Daoy (cell line): ENCODE measurements at places on chromosomes 4 and X. TPM values are rescaled to one million over a fixed set of nuclear protein-coding genes. Genes with fewer than 3 reads are reported as not detected.

GRIA3 gene
- not detected in 2 replicates for total RNA-seq

ASIC5 gene
- not detected in 2 replicates for total RNA-seq

L1CAM gene
- 7.4 and 8.3 TPM in 2 replicates for total RNA-seq

GLRB gene
- total RNA-seq, result 2.9 and 5.0 TPM in 2 replicates

ARHGEF9 gene
- total RNA-seq, result 0.06 and 0.12 TPM in 2 replicates

TACR3 gene
- total RNA-seq, result not detected in 2 replicates

SCML1 gene
- total RNA-seq, result 4.9 and 6.5 TPM in 2 replicates

IL21 gene
- total RNA-seq, result not detected in 2 replicates

SMIM43 gene
- 0.29 TPM in 1 of 2 replicates, not detected in the other for total RNA-seq

PRDM8 gene
- 0.69 and 1.1 TPM in 2 replicates for total RNA-seq

SATL1 gene
- total RNA-seq, result 0.60 TPM in 1 of 2 replicates, not detected in the other

IQCM gene
- not detected in 2 replicates for total RNA-seq

SLC16A2 gene
- total RNA-seq, result 5.8 and 7.5 TPM in 2 replicates

GPR119 gene
- total RNA-seq, result not detected in 2 replicates

AMMECR1 gene
- total RNA-seq, result 9.4 TPM in 2 replicates

RBPJ gene
- 33.9 and 78.3 TPM in 2 replicates for total RNA-seq

ARHGAP36 gene
- total RNA-seq, result 0.42 TPM in 1 of 2 replicates, not detected in the other

IL1RAPL2 gene
- not detected in 2 replicates for total RNA-seq

ARX gene
- total RNA-seq, result not detected in 2 replicates

MTM1 gene
- 4.3 and 10.1 TPM in 2 replicates for total RNA-seq

SH3RF1 gene
- total RNA-seq, result 4.9 and 8.1 TPM in 2 replicates

USP27X gene
- total RNA-seq, result 0.57 and 1.5 TPM in 2 replicates

CT47C1 gene
- not detected in 2 replicates for total RNA-seq

DMRTC1B gene
- not detected in 2 replicates for total RNA-seq

EDA gene
- total RNA-seq, result 1.2 TPM in 2 replicates

KCND1 gene
- total RNA-seq, result 0.18 and 0.46 TPM in 2 replicates

KLHL13 gene
- 4.0 and 6.6 TPM in 2 replicates for total RNA-seq

RHOXF2 gene
- total RNA-seq, result not detected in 2 replicates

GPR82 gene
- not detected in 2 replicates for total RNA-seq

TMEM271 gene
- total RNA-seq, result not detected in 2 replicates

FGF16 gene
- total RNA-seq, result not detected in 2 replicates

CENPVL3 gene
- total RNA-seq, result 4.0 and 8.2 TPM in 2 replicates

SLC34A2 gene
- total RNA-seq, result not detected in 2 replicates

PRR32 gene
- total RNA-seq, result not detected in 2 replicates

H2BW2 gene
- total RNA-seq, result not detected in 2 replicates

CYBB gene
- 0.23 TPM in 1 of 2 replicates, not detected in the other for total RNA-seq

DKC1 gene
- 109 and 124 TPM in 2 replicates for total RNA-seq

TSPAN6 gene
- 36.3 and 39.1 TPM in 2 replicates for total RNA-seq

GPRASP2 gene
- total RNA-seq, result 12.0 and 17.4 TPM in 2 replicates

ATOH1 gene
- total RNA-seq, result not detected in 2 replicates

SLC49A3 gene
- not detected in 2 replicates for total RNA-seq

KIAA1210 gene
- total RNA-seq, result not detected in 2 replicates

MAGEC3 gene
- total RNA-seq, result not detected in 2 replicates

LRCH2 gene
- 1.3 and 2.8 TPM in 2 replicates for total RNA-seq

CWH43 gene
- not detected in 2 replicates for total RNA-seq

PAGE5 gene
- total RNA-seq, result 326 and 338 TPM in 2 replicates
